ENCODE measurements at places on chromosomes 2 and 18.

DNA sequence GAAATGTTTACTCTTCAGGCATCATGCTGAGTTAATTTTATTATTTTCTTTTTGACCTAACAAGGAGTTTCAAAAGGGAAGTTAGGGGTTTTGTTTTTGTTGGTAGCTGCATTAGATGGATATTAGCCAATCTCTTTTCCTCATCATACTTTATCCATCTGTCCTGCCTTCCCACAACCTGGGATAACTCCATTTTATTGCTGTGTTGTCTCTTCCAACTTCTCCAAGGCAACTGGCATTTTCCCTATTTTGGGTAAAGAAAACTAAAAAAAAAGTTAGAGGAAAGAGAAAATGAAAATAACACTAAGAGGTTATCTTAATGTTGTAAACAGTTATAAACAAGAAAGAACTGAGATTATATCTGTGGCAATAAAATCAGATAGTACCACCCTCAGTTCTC lies 147.0 kb downstream of the PID1 start:
- no peak for DNase-seq

GRCh38 chr2:100812116-100812515 lies 7.8 kb upstream of the NPAS2 start:
- DNase-seq: peak; percentile 24

DNA sequence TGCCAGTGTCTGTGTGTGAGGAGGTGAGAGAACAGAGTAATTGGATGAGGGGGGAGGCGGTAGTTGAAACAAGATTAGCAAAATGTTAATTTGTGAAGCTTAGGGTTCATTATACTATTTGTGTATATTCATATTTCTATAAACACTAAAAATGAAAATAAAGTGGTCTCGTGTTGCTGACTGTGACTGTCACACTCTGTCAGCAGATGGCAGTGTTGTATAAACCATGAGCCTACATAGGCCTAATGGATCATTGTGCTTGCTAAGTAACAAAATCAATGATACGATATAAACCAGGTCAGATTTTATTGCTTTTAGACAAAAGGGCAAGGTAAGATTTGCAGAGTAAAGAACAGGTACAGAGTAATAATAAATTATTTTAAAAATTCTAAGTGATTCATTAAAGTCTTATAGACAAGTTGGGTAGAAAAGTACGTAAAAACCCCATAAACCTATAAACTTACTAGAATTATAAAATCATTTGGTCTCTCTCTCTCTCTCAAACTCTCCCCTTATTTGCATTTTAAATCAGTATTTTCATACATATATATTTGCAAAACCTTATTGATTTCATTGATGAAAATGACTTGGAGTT lies 182.7 kb downstream of the RPIA start:
- peak; percentile 61 for DNase-seq

- DNase-seq: no peak
Observed at GRCh38 chr18:4181882-4182568, 273.1 kb downstream of the DLGAP1 start.

DNA sequence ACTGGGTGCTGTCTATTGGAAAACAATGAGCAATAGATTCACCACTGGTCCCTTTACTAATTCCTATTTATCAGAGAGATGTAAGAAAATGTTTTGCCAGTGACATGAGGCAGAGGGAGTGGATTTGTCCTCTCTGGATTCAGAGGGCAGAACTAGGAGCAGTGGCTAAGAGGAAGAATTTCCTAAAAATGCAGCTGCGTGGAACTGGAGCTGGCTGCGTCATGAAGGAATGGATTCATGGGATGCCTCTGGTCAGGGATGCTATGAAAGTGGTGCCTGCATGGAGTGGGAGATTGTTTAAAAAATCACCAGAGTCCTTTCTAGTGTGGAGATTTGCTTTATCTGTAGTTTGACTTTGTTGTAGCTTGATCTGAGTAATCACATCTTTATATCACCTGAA lies 78.3 kb downstream of the ARHGEF33 start:
- no peak for DNase-seq

DNA sequence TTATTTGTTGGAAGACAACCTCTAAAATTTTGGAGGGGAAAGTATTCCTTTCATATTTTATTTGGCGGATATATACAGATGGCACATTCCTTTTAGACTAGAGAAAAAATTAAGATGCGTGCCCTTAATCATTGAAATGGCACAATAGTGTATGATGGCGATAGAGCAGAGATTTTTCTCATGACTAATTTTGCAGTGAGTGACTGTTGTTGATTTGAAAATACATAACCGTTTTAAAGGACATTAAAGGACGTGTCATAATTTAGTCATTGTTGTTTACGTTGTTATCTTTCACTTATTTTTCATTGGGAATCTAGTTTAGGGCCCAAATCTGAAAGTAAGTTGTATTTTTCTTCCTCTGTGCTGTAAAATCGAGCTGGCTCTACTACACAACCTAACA lies 61.7 kb downstream of the CERS6 start:
- no peak for DNase-seq

- DNase-seq: no peak
Observed at GRCh38 chr2:176642074-176642473, 372.8 kb downstream of the MTX2 start.

DNA sequence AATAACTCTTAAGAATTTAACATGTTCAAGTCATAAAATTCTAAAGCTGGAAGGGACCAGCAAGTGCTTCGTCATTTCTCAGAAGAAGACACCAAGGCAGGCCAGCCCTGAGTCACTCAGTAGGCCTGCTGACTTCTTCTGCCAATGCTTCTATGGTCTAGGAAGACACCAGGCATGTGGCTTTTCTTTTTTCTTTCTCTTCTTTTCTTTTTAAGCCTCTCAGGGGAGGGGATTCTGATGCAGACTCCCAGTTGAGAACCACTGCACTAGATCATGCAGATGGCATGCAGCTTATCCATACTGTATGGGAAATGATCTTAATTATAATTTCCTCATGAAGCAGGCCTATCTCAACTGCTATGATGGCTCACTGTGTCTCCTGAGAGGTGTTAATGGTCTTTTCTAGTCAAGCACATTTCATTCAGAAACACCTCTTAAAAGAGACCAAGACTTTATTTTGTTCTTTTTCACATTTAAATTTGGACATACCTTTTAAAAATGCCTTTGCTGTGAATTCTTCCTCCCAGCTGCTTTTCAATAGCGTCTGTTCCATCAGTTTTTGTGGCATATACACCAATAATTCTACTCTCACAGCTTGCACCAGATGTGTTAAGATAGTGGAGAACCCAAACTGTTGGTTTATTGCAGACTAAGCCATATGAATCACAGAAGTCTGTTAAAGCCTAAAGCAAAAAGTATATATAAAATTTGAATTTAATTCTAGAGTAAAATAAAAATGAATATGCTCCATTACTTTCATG lies 11.3 kb downstream of the KCTD18 start:
- DNase-seq: no peak

- DNase-seq: no peak
Observed at GRCh38 chr2:225399504-225399903, at the start of gene NYAP2. NYAP2 (plus strand) TSS chr2:225399710; CDS start chr2:225408881, 9,171 bp downstream.

- DNase-seq: peak; percentile 19
Observed at GRCh38 chr2:529424-529823, 147.8 kb downstream of the TMEM18 start.

- DNase-seq: no peak
Observed at GRCh38 chr2:16700551-16701259, 35.1 kb upstream of the CYRIA start.

GRCh38 chr2:127149384-127149783 lies 42.4 kb upstream of the BIN1 start:
- no peak for DNase-seq

DNA sequence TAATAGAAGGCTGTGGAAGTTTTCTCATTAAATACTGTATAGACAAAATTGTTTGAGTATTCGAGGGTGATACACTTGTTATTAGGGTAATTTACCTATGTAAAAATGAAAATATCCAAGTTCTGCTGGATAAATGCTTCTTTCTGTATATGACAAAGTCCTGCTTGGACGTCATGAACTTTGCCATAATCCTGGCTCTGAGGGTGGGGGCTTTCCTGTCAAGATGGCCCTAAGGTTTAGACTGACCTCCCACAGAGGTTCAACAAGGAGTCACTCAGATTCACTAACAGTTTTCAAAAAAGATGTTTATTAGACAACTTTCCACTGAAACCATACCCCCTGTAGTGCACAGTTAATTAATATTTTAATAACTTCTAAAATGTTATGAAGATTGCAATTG lies 52.5 kb upstream of the NABP1 start:
- no peak for DNase-seq

- no peak for DNase-seq
Observed at GRCh38 chr2:217639481-217639880, 363.3 kb downstream of the TNS1 start.

DNA sequence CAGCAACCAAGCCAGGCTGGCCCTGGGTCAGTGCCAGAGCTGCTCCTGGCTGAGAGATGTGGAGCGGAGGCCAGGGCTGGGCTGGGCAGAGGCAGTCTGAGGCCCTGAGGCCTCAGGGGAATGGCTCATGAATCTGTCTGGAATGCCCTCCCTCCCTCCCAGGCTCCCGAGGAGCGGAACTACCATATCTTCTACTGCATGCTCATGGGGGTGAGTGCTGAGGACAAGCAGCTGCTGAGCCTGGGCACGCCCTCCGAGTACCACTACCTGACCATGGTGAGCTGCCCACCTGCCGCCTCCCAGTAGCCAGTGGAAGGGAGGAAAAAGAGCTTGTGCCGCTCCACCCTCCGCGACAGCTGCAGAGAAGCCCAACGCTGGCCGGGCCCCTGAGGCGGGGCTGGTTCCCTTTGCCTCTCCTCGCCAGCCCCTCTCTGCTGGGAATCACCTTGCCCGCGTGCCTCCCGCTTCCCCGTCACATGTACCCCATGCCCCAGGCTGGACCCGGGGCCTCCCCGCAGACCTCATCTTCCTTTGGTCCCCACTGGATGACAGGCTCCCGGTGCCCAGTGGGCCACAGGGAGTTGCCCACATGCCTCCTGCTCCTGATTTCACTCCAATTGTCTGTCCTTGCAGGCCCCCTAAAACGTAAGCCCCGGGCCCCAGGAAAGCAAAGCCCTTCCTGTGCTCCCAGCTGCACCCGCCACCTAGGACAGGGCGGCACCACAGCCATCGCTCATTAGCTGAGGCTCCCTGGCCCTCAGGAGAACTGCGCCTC lies 41.1 kb downstream of the MYO7B start:
- DNase-seq: no peak

DNA sequence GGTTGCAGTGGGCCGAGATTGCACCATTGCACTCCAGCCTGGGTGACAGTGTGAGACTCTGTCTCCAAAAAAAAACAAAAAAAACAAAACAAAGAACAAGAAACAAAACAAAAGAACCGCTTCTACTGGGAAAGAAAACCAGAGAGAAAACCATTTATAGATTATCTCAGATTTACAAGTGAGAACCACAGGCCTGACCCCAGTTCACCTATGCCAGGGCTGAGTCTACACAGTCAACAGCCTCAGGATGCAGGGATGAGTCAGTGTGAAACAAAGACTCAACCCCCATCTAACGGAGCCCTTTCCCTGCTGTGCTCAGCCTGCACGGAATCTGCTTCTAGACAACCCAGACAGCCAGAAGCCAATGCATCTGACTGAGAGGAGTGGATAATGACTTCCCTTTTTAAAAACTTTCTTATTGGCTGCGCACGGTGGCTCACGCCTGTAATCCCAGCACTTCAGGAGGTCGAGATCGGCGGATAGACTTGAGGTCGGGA lies 25.5 kb upstream of the YWHAQ start:
- DNase-seq: peak; percentile 68

DNA sequence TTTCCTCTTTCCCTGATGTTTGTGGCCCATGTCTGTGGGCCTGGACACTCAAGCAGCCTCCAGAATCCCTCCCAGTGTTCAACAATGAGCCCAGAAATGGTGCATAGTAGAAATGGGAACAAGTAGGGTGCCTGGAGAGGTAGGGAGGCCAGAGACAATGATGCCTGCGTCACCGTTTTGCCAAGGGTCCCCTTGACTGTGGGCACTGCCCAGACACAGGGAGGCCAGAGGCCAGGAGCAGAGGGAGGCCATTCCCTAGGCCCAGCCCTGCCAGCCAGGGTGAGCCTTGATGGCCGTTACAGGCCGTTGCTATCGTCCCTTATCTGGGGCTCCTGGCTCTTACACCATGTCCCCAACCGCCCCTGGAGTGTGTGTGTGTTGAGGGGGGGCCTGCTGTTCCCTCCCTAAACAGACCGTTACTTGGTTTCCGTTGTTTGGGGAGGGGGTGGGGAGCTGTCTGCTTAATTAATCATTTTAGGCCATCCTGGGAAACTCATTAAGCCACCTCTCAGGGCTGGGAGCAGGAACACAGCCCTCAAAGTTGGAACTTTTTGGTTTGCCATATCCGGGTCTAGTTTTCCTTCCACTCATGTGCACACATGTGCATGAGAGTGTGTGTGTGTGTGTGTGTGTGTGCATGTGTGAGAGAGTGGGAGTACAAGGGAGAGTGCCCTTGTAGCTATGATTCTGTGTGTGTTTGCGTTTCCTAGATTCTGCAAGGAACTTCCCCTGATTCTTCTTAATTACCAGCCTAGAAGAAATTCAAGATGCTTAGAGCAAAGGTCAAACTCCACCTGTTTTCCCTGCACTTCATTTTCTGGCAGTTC lies 135.2 kb upstream of the HAAO start:
- no peak for DNase-seq

GRCh38 chr2:192016265-192016664 lies 169.4 kb upstream of the CAVIN2 start:
- DNase-seq: no peak

- DNase-seq: no peak
Observed at GRCh38 chr2:62999905-63000304, 50.7 kb upstream of the OTX1 start.

- DNase-seq: no peak
Observed at GRCh38 chr2:43383533-43383932, 157.1 kb upstream of the ZFP36L2 start.

DNA sequence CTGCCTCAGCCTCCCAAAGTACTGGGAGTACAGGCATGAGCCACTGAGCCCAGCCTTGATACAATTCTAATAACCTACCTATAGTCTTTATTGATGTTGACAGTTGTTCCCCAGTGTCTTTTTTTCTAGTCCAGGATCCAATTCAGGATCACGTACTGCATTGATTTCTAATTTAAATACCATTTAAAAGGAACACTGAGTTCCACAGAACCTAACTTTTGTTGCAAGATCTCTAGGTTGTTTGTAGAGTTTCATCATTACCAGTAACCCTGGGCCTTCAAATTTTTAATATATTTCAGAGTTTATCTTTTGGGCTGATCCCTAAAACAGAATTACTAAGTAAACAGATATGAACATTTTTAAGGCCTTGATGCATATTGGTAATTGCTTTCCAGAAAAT lies 21.1 kb upstream of the TMBIM1 start:
- DNase-seq: no peak

DNA sequence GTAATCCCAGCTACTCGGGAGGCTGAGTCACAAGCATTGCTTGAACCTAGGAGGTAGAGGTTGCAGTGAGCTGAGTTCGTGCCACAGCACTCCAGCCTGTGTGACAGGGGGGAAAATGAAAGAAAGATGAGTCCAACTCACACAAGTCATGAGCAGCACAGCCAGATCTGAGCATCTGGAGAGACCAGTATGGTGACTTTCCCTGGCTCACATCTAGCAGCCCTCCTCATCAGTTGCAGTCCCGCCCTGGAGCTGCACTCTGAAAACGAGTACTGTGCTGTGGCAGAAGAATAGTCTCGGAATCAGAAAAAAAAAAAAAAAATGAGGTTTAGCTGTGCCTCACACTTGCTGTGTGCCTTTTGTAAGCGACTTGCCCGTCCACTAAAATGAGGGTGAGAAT lies 74.4 kb upstream of the TRIB2 start:
- no peak for DNase-seq
